Activated T-helper 17 cell treated with anti-CD3 and anti-CD28 coated beads, Interleukin-2, amount 50 U/mL, for 72 hours (primary cell): ENCODE measurements at places on chromosomes 11 and 22.

DNA sequence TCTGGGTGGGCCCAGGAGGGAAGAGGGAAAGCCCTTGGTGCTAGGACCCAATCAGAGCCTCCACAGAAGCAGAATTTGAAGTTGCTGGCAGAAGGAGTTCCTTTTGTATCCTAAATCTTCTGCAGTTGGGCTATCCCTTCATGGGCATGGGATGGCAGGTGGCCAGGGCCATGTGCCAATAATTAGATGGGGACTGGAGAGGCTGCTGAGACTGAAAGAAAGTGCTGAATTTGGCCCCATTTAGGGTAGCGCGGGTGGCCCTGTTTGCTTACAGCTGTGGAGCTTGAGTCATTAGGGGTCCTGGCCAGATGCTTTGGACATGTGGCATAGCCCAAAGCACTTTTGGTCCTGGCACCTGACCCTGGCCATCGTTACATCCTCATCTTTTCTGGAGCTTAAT, 27.1 kb downstream of the PARVA start:
- no peak overlapping the region for H3K27ac ChIP-seq
- ATAC-seq, result no peak
- no peaks in the 10 kb centered on the region for H3K27me3 ChIP-seq
- H3K4me3 ChIP-seq, result no peak overlapping the region

GRCh38 chr22:49733631-49734030, 94.0 kb downstream of the BRD1 start:
- H3K27me3 ChIP-seq, result peaks cover 41% of the 10 kb centered on the region
- no peak for ATAC-seq
- no peaks in the 10 kb centered on the region for H3K4me1 ChIP-seq
- no peak overlapping the region for H3K4me3 ChIP-seq
- H3K36me3 ChIP-seq, result no peaks in the 10 kb centered on the region
- no peak overlapping the region for H3K27ac ChIP-seq

- H3K4me1 ChIP-seq, result peaks cover 9% of the 10 kb centered on the region
- H3K36me3 ChIP-seq, result no peaks in the 10 kb centered on the region
- ATAC-seq, result no peak
These were observed 6.9 kb downstream of the TSPAN32 start for GRCh38 chr11:2308713-2309112.

GRCh38 chr11:115321605-115322289, 182.5 kb downstream of the CADM1 start:
- peaks cover 3% of the 10 kb centered on the region for H3K27me3 ChIP-seq
- no peak overlapping the region for H3K4me3 ChIP-seq
- no peak overlapping the region for H3K27ac ChIP-seq
- no peaks in the 10 kb centered on the region for H3K4me1 ChIP-seq
- ATAC-seq, result no peak
- H3K36me3 ChIP-seq, result no peaks in the 10 kb centered on the region

DNA sequence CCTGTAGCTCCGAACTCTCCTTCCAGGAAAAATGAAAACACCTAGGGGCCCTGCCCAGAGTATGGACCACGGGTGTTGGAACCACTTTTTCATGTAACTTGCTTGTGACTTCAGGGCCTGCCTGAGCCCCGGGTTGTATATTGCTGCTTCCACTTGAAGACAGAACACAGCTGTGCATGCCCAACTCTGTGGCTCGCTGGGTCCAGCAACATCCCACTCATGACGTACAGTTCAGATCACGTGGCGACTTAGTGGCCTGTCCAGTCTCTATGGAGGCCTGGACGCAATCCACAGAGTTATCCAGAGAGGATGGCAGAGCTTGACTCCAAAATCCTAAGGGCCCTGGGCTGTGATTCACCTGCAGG, 6.8 kb downstream of the C11orf21 start:
- no peak overlapping the region for H3K27ac ChIP-seq
- no peak overlapping the region for H3K4me3 ChIP-seq
- H3K27me3 ChIP-seq, result no peaks in the 10 kb centered on the region
- ATAC-seq, result no peak

DNA sequence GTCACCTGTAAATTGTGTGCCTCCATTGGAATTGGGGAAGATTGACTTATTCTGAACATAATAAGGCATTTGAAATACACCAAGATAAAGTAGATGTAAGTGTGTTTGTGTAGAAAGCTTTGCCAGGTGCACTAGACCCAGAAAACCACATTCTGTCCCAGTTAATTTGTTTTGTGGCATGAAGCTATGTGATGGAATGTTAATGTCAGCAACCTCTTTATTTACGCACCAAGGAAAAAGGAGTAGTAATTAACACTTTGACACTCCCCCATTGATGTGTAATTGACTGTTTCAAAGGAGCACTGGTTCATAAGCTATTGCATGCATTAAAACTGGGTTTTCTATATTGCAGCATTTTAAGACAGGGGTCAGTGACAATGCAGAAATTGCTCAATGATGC, 14.3 kb downstream of the EIF3M start:
- peaks cover 5% of the 10 kb centered on the region for H3K4me1 ChIP-seq
- H3K27me3 ChIP-seq, result no peaks in the 10 kb centered on the region
- no peak for ATAC-seq
- peaks cover 95% of the 10 kb centered on the region for H3K36me3 ChIP-seq
- no peak overlapping the region for H3K4me3 ChIP-seq

DNA sequence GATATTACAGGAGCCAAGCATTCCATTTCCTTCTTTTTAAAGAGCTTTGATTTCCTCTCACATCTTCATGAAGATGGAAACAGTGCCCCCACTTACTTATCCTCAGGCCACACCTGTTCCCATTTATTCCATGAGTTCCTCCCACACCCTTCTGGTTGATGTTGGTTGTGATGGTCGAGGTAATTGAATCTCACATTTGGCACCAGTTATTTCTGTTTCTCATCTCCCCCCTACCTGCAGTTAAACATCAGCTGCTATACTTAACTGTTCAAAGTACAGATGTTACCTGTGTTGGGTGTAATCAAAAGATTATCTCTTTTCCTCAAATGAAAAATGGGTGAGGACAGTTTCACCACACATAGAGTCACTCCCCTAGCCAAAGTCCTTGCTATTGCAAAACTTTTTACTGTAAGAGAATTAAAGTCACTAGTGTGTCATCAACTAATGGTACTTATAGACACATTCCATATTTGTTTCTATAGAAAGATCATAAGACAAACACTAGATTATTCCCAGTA, 1.9 kb downstream of the TMEM45B start:
- no peak overlapping the region for H3K27ac ChIP-seq
- H3K4me1 ChIP-seq, result peaks cover 11% of the 10 kb centered on the region
- no peak overlapping the region for H3K4me3 ChIP-seq

DNA sequence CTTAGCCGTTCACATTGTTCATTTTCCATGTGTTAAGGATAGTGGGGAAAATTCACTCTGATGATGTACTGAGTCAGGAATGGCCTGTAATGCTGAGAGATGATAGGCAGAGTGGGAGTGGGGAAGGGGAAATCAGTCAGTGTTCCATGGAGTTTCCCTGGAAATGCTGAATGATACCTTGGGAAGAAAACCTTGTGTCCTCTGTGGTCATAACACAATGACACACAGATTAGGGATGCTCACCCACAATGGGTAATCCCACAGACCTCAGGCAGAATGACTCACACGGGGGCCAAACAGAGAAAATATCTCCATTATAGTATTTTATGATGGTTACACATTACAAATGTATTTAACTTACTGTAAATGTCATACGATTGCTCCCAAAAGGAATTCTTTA, 118.0 kb downstream of the SNX19 start:
- H3K27ac ChIP-seq, result no peak overlapping the region
- H3K27me3 ChIP-seq, result peaks cover 19% of the 10 kb centered on the region
- H3K4me1 ChIP-seq, result no peaks in the 10 kb centered on the region
- H3K36me3 ChIP-seq, result no peaks in the 10 kb centered on the region
- H3K4me3 ChIP-seq, result no peak overlapping the region

DNA sequence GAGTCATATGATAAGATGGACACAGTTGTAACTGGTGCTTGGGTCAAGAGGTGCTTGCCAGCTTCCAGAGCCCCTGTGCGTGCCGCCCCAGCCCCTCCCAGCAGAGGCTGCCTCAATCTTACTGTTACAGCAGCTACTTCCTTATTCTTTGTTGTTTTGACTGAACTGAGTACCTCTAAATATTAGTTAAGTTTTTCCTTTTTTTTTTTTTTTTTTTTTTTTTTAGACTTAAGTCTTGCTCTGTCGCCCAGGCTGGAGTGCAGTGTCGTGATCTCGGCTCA, 8.8 kb downstream of the ZBED4 start:
- peaks cover 41% of the 10 kb centered on the region for H3K4me1 ChIP-seq
- H3K27me3 ChIP-seq, result no peaks in the 10 kb centered on the region
- peaks cover 19% of the 10 kb centered on the region for H3K36me3 ChIP-seq
- no peak for ATAC-seq
- no peak overlapping the region for H3K4me3 ChIP-seq

GRCh38 chr11:12540075-12540680, 134.0 kb upstream of the TEAD1 start:
- H3K4me1 ChIP-seq, result no peaks in the 10 kb centered on the region
- H3K36me3 ChIP-seq, result no peaks in the 10 kb centered on the region
- H3K27me3 ChIP-seq, result peaks cover 27% of the 10 kb centered on the region

DNA sequence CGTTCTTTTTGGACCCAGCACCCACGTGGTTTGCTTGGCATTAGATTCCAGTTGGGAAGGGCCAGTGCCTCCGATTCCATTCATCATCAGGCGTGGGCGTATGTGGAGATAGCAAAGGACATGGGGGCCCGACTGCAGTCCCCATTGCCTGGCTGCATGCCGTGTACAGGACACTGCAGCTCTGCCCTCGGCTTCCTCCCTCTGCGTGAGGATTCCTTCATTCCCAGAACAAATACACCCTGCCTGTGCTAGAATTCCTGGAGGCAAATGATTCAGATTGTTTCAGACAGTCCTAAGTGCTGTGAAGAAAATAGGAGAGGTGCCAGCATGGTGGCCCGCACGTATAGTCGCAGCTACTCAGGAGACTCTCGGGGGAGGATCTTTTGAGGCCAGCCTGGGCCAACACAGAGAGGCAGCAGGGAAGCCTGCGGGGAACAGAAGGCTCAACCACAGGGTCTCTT, 15.4 kb downstream of the DERL3 start:
- H3K27me3 ChIP-seq, result no peaks in the 10 kb centered on the region
- no peak overlapping the region for H3K4me3 ChIP-seq
- H3K4me1 ChIP-seq, result peaks cover 6% of the 10 kb centered on the region
- no peak for ATAC-seq
- H3K27ac ChIP-seq, result peak overlapping the region; percentile 92
- peaks cover 81% of the 10 kb centered on the region for H3K36me3 ChIP-seq

- no peaks in the 10 kb centered on the region for H3K4me1 ChIP-seq
- ATAC-seq, result no peak
- no peaks in the 10 kb centered on the region for H3K36me3 ChIP-seq
These were observed 33.6 kb downstream of the MUC5B start for GRCh38 chr11:1256257-1257045.

DNA sequence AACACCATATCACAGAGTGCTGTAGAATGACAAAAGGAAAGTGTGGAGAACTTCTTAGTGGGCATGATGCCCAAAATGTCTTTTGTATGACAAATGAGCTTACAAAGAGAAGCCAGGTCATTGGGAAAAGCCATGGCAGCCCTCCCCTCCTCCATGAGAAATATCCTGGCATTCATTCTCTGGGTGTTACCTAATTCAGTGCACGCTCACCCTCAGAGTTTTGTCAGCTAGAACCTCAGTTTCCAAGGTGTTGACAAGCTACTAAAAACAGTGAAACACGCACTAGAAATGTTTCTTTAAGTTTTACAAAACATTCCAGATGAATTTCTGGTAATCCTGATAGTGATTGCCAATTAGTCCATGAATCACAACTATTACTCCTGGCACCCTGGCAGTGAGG, 105.4 kb upstream of the FSHB start:
- no peaks in the 10 kb centered on the region for H3K36me3 ChIP-seq
- no peaks in the 10 kb centered on the region for H3K4me1 ChIP-seq
- H3K27ac ChIP-seq, result no peak overlapping the region

DNA sequence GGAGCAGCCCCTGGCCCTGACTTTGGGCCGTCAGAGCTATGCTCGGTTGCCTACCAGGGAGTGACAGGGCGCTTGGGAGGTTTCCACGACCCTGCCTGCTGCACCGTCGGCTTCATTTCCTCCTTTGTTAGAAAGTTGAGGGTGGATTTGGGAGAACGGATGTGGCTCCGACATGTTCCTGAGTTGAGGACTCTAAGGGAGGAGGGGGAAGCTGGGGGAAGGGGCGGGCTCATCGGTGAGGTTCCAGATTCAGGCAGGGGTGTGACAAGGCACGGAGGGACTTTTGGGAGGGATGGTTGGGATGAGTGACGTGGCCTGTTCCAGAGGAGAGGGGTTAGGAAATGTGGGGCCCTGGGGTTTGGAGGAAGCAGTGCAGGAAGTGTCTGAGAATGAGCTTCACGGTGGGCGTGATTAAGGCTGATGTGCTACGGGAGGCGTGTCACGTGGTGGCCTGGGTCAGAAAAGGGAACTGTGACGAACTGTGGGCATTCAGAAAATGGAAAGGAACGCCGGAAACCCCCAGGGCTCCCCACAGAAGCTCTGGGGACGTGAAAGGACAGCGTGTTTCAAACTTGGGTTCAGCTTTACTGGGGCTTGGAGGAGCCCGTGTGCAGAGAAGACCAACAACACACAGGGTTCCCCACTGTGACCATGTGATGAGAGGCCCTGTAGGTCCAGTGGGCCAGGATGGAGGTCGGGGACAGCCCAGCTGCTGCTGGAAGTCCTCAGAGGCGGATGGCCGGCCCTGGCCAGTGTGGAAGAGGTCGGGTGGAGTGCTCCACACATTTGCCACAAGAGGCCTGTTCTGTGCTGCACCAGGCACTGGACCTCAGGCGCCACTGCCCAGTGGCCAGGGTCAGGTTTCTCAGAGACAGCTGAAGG, 2.8 kb downstream of the PARVB start:
- peak; percentile 77 for ATAC-seq
- peak overlapping the region; percentile 94 for H3K27ac ChIP-seq
- peaks cover 18% of the 10 kb centered on the region for H3K36me3 ChIP-seq
- peak overlapping the region; percentile 82 for H3K4me3 ChIP-seq

DNA sequence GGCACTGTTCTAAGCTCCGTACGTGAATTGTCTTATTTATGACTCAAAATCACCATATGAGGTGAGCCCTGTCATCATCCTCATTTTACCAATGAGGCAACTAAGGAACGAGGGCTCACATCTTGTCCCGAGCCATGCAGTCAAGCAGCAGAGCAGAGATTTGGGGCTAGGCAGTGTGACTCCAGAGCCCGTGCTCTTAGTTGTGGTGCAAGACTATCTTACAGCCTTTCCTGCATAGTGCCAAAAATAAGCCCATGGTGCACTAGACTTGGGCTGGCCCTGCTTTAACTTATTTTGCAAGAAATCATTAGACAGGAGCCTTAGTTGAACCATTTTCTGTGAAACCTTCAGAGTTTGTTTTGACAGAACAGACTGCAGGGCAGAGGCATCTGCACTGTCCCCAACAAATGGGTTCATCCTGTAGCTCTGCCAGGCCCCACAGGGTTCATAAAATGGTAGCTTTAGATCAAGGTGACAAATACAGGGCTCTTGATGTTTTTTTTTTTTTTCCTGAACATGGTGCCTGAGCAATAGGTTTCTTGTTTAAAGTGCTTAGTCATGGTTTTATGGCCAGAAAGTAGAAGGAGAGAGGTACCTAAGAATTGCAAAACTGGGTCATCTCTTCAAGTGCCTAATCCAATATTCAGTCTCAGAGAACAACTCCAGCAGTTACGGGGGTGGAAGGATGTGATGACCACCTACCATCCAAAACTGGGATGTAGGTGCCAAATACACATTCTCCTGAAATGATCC, 56.6 kb downstream of the BMAL1 start:
- ATAC-seq, result peak; percentile 49
- peaks cover 56% of the 10 kb centered on the region for H3K4me1 ChIP-seq
- H3K27me3 ChIP-seq, result no peaks in the 10 kb centered on the region
